T-helper 2 cell treated with Interferon-gamma antibody and Interleukin-4, amounts not matched to agents 100 ng/mL and 5 ng/mL, for 36 hours (primary cell): ENCODE measurements at places on chromosomes 3 and 15. TPM values are rescaled to one million over a fixed set of nuclear protein-coding genes. Genes with fewer than 3 reads are reported as not detected.

The CNTN3 gene
- total RNA-seq = not detected in 2 replicates

The RCN2 gene
- 27.3 and 28.2 TPM in 2 replicates for total RNA-seq

The SPATA12 gene
- total RNA-seq = not detected in 2 replicates

The DPPA2 gene
- not detected in 2 replicates for total RNA-seq

The MCF2L2 gene
- total RNA-seq = 4.3 and 5.5 TPM in 2 replicates

The CLSTN2 gene
- not detected in 2 replicates for total RNA-seq

The PLSCR5 gene
- total RNA-seq = not detected in 2 replicates
